ENCODE measurements at places on chromosomes 7 and 10.

- DNase-seq: no peak
Measured at GRCh38 chr7:23299770-23300300, 696 bp downstream of the MALSU1 start.

DNA sequence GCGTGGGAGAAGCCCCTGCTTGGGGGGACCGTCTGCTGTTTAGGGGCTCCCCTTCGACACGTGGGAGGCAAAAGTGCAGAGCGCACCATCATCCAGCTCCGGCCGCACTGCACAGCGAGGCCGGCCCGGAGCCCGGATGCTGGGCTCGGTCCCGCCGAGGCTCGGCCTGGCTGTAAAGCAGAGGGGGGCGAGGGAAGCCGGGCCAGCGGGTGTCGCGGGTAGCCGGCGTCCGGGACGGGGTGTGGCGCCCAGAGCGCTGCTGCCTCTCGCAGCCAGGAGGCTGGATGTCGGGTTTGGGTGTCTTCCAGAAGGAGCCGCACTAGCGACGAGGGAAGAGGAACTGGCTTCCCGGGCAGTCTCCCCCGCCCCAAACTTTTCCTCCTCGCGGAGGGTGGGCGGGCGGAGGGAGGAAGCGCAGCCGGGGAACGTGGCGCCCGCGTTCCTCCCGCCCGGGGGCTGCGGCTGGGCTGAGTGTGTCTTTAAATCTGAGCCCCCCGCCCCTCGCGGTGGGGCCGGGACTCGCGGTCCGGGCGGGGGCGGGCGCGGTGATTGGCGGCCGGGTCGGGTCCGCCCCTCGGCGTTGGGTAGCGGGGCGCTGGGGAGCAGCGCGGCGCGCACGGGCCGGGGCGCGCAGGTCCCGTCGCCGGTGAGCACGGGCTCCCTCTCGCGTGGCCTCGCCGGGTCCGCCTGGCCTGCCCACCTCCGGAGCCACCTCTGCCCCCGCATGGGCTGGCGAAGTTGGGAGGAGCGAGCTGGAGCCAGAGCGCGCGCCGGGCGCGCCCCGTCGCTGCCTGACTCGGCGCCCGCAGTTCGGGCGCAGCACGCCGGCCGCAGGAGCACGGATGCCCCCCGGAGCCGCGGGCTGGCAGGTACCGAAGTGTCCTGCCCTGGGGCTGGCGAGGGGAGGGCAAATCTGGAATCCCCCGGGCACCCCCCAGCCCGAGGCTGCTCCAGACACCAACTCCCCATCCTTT lies at the start of gene PALD1:
TSS of gene PALD1 (plus strand) at position 577 of the 974 bp plus-strand sequence. CDS start 47,185 bp downstream, outside the sequence.
- peak; percentile 67 for DNase-seq

- no peak for DNase-seq
Measured at GRCh38 chr10:76310588-76311080, 879.2 kb downstream of the LRMDA start.

GRCh38 chr10:99560277-99561126 lies 27.8 kb downstream of the NKX2-3 start:
- peak; percentile 30 for DNase-seq

- no peak for DNase-seq
Measured at GRCh38 chr10:132591166-132591971, 53.8 kb downstream of the INPP5A start.

- no peak for DNase-seq
Measured at GRCh38 chr7:47757921-47758411, 176.1 kb upstream of the TNS3 start.

DNA sequence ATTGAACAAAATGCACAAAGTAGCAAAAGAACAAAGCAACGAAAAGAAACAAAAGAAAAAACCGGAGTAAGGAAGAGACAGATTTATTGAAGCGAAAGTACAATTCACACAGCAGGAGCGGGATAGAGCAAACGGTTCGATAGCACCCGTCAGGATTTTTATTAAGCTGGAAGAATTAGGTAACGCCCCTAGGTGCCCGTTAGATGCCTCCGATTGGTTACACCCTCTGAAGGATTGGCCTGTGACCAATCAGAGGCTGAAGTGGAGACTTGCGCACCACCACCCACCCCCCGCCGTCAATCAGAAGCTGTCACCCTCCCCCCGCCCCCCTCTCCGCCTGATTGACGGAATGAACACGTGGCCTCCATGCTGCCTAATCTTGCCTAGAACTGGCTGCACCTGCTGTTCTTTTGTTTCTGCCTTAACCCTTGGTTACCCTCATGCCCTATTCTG lies 16.8 kb downstream of the OCM2 start:
- no peak for DNase-seq

DNA sequence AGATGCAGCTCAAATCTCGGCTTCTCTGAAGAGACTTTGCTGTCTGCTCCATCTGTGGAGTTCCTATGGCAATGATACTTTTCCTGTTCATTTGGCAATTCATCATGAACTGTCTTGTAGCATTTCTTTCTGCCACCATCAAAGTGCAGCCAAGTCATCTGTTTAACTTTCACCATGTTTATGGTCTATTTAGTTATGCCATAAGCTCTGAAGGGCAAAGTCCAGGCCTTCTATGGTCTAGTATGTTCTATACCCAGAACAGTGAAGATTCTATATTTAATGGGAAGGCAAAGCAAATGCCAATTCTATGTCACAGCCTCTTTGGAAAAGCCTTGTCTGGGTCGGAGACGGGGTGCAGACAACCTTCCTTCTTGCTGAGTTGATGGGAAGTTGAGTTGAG lies 472.6 kb downstream of the PLXNA4 start:
- peak; percentile 50 for DNase-seq

DNA sequence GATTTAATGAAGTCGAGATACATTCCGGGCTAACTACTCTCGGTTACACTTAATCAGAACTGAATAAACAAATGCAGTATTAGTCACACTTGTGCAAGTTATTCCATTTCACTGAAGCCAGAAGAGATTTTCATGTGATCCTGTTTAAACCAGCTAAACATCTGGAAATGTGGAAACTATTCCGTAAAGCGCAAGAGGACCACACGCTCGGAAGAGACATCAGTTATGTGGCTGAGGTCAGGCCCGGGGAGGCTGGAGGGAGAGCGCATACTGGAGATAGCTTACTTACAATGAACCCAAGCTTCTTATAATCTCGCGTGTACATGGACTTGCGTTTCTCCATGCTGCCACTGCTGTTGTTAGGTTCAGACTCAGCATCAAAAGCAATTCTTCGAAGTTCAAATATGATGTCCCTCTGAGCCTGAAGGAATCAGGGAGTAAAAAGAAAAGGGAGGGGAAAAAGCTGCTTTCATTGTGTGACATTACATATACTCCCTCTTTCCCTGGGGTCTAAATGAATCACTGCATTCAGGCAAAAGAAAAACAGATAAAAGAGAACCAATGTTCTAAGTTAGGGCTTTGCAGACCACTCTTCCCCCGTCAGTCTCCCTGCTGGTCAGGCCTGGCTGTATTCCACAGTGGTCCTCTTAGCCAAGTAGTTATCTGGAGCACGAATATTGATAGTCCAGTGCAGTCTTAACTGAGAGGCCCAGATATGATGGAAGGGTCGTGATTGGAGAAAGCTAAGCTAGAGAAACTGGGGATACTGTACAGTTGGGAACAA lies 237.4 kb downstream of the ELMO1 start:
- DNase-seq: peak; percentile 38

Data from large intestine (tissue), 12 donors.